ENCODE measurements at places on chromosomes 1 and 21.

- no peak for DNase-seq
These were observed 242.0 kb downstream of the GRIK3 start for GRCh38 chr1:36792292-36792691.

DNA sequence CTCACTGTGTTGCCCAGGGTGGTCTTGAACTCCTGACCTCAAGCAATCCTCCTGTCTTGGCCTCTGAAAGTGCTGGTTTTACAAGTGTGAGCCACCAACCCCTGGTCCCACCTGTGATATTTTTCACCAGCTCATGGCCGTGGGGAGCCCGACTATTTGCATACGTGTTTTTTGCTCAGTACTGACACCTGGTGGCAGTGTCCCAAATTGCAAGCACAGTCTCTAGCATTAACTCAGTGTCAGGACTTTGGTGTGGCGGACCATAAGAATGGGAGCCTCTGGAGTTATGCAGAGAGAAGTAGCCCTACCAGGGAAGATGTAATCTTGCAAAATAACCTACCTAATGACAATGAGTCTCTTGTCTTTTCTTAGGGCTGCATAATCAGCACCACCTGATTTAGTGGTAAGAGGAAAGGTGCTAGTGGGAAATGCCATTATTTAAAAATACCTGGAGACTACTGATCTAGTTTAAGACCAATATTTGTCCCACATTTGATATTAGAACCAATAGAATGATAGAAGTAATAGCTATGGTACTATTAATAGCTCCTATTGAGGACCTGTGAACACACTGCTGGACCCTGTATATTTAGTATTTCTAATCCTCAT lies 305.4 kb downstream of the DISC1 start:
- DNase-seq: no peak

- DNase-seq: no peak
These were observed 13.5 kb downstream of the KCNQ4 start for GRCh38 chr1:40796939-40797667.

DNA sequence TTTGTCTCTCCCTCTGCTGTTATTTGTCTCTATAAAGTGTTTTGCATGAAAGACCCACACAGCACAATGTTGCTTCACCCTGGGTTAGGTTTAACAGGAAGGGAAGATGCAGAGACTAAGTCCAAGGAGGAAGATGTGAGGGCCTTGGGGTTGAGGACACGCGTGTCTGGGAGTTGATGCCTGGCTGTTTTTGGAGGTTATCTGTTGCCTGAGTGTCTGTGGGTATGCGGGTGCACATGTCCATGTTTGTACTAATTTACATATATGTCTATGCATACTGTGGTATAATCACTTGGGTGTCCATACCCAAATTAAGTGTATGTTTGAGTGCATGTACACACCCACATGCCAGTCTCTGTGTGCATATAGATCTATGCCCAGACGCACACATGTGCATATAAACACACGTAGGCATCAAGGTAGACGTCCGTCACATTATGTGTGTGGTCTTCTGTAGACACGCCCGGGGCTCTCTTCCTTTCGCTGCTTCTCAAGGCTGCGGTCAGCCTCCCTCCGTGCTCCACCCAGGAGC lies 962 bp upstream of the MAN1C1 start:
- no peak for DNase-seq

DNA sequence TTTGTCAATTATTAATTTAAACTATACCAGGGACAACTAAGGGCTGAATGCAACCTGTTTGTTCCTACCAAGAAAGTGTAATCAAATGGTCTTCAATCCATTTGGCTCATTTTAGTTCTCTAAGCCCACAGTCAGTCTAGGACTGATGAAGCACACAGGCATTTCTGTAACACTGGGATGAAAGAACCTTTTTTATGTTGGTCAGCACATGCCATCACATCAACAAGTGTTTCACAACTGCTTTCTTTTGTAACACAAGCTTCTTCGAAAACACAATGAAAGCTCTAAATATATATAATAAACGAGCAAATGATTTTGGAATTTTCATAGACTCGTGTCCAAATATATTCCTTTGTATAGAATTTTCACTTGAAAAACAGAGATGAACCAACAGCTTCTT lies 28.8 kb downstream of the HEATR1 start:
- no peak for DNase-seq

DNA sequence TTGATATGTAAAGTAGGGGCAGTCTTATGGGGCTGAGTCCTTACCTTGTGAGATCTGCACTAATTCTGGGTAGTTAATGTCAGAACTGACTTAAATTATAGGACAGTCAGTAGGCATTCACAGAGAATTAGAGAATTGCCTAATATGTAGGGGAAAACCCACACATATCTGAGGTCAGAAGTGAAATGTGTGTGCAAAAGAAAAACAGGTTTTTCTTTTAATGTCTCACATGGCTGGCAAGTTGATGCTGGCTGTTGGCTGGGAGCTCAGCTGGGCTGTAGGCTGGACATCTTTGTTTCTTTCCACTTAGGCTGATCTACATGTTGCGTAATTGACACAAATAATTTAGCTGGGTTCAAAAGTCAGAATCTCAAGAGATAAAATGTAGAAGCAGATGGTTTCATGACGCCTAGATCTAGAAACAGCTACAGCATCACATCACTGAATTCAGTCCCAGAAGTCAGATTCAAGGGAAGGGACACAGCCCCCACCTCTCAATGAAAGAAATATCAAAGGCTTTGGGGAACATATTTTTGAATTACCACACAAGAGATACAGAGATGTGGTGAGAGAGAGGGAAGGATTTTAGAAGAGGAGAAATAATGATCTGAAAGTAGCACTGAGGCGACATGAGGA lies 98.9 kb downstream of the TNFSF18 start:
- no peak for DNase-seq

GRCh38 chr1:31467005-31467674 lies 54.1 kb downstream of the SERINC2 start:
- no peak for DNase-seq

- DNase-seq: no peak
These were observed 22.7 kb upstream of the MAN1C1 start for GRCh38 chr1:25593861-25594260.

GRCh38 chr1:156226116-156226538 lies 13.3 kb downstream of the PMF1 start:
- DNase-seq: no peak

- no peak for DNase-seq
These were observed 120.4 kb upstream of the FGGY start for GRCh38 chr1:59176471-59176870.

DNA sequence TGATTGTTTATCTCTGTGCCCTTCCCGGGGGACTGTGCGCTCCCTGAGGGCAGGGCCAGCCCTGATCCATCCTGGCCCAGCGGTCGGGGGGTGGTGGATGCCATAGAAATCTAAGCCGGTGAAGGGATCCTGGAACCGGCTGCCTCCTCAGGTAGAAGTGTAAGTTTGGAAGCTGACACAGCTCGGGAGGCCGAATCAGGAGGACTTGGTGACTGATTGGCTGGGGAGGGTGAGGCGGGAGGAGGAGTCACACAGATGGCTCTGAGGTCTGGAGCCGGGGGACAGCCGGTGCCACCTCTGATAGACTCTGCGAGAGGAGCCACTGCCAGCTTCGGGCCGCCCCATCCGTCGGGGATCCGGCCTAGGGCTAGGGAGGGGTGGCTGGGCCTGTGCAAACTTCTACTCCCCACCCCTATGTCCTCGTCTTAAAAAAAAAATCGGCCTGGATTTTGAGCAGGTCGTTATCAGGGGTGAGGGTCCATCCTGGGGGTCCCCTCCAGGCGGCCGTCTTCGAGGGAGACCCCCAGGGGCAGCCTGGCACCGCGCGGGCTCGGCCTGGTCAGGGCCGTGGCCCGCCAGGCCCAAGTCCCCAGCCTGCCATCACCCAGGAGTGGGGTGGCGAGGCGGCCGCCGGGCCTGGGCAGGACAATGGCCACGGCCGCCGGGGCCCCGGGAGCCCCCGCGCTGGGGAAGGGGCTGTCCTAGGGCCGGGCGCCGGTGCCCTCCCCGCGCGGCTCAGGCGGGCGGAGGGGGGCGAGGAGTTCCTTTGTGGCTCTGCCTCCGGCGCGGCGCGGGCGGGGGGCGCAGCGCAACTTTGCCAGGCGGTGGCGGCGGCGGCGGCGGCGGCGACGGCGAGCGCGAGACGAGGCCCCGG lies 708 bp upstream of the ZNF362 start:
- DNase-seq: peak; percentile 34

DNA sequence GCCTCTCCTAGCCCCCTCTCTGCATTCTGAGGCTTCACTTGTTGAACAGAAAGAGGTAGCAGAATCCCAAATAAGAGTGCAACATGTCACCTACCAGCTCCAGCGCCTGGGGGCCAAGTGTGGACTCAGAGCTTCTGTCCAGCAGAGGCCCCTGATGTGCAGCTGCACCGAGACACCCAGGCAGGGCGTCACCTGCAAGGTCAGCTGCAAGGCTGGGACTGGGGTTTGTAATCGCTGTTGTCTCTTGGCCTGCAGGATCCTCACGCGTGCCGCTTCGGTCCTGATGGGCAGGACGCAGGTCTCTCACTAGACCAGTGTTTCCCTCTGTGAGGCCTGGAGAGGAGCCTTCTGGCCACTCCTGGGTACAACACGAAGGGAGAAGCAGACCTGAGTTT lies 4.3 kb upstream of the SLX9 start:
- DNase-seq: no peak

DNA sequence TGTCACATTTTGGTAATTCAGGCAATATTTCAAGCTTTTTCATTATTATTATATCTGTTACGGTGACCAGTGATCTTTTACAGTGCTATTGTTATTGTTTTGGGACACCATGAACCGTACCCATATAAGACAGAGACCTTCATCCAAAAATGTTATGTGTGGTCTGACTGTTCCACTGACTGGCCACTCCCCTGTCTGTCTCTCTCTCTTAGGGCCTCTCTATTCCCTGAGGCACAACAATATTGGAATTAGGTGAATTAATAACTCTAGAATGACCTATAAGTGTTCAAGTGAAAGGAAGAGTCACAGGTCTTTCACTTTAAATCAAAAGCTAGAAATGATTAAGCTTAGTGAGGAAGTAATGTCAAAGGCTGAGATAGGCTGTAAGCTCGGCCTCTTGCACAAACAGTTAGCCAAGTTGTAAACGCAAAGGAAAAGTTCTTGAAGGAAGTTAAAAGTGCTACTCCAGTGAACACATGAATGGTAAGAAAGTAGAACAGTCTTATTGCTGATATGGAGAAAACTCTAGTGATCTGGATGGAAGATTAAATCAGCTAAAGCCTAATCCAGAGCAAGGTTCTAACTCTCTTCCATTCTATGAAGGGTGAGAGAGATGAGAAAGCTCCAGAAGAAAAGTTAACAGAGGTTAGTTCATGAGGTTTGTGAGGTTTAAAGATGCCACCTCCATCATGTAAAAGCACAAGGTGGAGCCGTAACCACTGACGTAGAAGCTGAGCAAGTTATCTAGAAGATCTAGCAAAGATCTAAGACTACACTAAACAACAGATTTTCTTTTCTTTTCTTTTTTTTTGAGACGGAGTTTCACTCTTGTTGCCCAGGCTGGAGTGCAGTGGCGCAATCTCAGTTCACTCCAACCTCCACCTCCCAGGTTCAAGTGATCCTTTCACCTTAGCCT lies 19.7 kb upstream of the DIPK1A start:
- DNase-seq: no peak

GRCh38 chr1:90671741-90672140 lies 45.4 kb downstream of the BARHL2 start:
- DNase-seq: no peak

DNA sequence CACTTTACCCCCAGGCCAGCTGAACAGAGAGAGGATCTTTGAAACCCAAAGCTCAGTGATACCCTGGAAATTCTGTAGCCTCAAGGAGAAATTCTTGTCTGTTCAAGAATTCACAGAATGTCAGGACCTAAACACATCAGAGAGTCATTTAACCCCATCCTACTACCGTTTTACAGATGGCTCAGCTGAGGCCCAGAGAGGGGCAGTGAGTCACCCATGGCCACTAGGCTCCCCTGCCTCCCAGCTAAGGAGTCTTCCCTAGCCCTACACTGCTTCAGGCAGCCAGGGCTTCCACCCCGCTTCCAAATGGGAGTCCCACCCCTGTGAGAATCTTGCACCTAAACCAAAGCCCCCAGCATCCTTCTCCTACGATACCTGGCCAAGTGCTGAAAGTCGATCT lies 28.3 kb downstream of the VWA5B1 start:
- DNase-seq: no peak

DNA sequence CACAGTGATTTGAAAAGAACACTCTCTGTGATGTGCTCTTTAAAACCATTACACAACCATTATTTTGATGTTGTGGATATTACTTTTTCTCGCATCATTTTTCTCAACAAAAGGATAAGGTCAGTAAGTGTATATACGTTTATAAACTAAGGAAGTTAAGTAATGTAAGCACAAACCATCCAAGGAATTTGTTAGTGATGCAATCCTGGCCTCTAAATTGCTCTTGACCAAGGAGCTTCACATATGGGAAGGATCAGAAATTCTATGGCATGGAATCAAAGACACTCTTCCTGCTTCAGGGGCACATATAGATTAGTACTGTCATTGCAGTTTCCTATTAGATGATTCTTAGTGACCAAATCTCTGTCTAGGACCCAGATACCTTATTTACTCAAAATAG lies 3.6 kb upstream of the PPP2R5A start:
- DNase-seq: no peak

DNA sequence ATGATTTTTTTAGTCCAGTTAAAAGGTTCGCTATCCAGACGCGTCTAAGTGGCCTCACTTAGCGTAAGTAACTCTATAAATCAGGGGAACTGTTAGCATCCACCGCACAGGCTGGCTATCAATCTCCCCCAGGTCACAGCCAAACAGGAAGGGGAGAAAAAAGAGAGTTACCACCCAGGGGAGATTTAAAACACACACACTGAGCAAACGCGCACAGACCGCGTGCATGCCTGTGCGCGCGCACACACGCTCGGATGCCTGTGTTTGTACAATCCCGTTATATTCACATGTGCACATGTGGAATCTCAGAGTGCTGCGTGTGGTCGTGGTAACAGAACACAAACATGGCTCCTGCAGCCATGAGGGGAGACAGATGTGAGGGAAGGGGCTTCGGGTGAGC lies 125.4 kb downstream of the CASZ1 start:
- no peak for DNase-seq

DNA sequence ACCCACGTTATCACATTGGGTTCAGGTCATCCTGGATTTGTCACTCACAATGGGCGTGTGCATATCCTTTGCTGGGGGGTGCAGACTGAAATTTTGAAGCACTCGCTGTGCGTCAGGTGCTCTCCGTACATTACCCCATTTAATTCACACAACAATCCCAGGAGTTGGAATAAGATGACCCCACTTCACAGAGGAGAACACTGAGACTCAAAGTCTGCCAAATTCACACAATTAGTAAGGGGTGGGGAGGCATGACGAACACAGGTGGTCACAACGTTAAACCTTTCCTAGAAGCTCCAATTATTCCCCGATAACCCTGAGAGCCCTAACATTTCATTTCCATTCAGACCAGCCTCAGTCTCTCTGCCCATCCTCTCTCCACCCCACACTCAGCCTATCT lies 3.8 kb upstream of the S100A2 start:
- no peak for DNase-seq

DNA sequence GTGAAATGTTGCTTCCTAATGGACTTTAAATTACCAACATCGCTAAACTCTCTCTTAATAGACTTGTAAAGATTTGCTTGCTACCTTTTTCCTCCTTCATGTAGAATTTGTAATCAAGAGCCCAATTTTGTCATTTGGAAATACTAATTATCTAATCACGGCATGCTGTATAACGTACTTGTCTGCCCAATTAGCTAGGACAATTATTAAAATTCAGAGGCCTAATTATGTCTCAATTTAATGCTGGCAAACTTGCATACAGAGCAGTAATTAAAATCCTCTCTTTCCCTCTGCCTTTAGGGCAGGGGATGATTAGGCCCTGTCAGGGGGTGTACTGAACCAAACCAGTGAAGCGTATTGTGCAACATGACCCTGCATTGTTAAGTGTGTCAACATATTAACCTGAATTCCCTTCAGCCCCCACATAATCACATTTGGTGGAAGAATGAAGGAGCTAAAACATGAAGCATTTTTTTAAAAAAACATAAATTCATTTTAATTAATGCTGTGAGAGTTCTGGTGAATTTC lies 137.4 kb upstream of the BARHL2 start:
- no peak for DNase-seq
